Esophagus muscularis mucosa (tissue), 4 donors: ENCODE measurements at places on chromosomes 16 and 17.

DNA sequence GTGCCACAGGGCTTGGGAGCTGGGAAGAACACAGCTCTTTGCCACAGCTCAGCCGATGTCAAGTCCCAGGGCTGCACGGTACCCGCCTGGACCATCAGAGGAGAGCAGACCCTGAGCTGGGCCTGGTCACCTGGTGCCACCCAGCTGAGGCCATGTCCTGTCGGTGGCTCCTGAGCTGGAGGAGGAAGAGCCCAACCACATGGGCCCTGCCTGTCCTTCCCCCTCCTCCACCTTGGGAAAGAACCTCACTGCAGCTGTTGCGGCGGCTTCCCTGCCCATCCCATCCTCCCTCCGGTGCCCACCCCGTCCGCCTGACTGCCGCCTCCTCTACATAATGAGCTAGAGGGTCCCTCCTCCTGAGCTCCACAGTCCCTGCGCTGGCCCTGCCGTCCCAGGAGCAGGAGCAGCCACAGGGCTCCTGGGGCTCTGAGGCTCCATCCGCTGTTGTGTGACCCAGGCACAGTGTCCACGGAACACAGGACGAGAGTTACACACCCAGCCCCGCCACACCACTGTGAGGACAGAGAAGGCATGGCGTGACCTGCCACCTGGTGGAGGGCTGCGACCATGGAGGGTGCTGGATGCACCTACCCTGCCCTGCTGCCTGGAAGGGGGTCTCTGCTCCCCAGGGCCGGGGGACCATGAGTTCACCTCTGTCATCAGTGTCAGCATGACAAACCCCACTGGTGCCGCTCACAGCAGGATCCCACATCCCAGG is 21.4 kb upstream of the CHMP6 start:
- DNase-seq, result no peak

GRCh38 chr16:12009462-12009861 is 32.9 kb downstream of the SNX29 start:
- DNase-seq, result no peak

- DNase-seq, result no peak
These were observed 29.8 kb upstream of the ABCC11 start for GRCh38 chr16:48277158-48277557.

DNA sequence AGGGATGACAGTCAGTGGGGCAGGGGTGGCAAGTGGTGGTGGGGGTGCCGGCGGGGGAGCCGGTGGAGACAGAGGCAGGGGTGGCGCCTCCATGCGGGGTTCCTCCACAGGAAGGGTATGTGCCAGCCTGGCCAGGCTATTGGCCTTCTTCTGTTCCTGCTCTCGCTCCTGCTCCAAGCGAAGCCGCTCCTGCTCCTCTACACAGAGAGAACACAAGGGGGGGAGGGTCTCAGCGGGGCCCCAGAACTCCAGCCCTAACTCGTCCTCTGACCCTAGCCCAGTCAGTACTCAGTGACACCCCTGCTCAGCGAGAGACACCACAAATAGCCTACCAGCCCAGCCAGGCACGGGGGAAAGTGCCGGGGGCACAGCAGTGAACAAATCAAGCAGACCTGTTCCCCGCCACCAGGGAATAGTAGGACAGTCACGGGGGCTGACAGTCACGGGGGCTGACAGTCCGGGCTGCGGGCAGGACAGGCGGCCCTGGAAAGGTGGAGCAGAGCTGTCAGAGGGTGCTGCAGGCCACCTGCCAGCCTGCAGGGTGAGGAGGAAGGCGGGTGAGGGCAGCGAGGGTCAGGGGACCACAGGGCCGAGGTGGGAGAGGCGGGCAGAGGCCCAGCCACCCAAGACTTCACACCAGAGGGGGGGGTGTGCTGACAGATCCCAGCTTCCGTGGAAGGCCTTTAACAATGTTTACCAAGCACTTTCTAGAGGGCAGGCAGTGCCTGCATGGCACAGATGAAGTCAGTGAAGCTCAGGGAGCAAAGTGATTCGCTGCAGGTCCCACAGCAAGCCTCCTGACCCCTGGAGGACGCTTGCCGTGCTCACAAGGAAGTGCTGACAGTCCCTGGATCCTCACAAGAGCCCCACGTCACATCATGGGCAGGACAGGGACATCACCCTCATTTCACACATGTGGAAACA is 5.3 kb downstream of the MNT start:
- no peak for DNase-seq

DNA sequence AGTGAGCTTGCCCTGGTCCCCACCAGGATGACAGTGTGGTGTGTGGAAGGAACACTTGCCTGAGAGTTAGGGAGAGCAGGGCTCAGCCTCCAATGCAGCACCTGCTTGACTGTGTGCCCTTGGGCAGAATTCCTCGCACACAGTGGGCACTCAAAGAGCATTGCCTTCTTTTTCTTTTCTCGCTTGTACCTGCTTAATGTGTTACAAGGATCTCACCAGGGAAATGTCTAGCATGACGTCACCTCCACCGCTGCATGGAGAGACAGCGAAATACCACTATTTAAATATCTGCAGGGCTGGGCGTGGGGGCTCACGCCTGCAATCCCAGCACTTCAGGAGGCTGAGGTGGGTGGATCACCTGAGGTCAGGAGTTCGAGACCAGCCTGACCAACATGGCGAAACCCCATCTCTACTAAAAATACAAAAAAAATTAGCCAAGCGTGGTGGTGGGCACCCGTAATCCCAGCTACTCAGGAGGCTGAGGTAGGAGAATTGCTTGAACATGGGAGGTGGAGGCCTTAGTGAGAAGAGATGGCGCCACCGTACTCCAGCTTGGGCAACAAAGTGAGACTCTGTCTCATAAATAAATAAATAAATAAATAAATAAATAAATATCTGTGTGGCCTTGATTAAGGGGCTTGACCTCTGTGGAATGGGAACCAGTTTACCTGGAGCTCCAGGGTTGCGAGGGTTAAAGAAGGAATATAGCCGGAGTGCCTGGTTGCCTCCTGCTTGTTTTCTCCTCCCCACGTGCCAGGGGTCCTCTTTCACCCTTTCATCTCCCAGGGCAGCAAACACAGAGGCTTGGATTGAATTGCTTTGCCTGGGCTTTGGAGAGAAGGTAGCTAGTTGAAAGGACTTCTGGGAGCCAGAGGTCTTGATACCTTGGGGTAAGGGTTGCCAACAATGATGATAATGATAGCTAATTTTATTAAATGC is 16.3 kb downstream of the SNX29 start:
- DNase-seq, result no peak

DNA sequence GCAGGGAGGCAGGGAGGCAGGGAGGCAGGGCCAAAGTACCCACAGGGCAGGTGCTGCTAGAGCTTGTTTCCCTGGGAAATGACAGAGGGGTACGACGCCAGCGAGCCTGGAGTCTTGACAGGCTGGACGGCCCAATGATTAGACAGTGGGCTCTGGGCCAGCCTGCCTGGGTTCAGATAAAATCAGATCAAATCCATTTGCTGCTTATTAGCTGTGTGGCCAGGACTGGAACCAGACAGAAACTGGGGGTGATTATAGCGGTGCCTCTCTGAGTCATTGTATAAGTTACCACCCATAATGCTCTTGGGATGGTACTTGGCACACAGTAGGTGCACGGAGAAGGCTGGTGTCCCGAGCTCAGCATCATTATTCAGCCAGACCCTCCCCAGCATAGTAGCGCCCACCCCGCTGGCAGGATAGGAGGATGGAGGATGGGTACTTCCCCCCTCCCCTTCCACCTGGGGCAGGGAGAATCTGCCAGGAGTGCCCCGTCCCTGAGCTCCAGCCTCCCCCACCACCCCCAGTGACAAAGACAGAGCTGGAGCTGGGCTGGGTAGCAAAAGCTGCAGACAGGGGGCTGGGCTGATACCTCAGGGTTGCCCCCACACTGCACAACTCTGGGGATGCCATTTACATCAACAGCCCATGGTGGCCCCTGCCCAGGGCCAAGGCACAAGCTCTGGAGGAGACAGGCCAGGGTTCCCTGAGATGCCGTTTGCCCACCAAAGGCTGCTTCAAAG is 77.6 kb upstream of the TNRC6C start:
- no peak for DNase-seq

DNA sequence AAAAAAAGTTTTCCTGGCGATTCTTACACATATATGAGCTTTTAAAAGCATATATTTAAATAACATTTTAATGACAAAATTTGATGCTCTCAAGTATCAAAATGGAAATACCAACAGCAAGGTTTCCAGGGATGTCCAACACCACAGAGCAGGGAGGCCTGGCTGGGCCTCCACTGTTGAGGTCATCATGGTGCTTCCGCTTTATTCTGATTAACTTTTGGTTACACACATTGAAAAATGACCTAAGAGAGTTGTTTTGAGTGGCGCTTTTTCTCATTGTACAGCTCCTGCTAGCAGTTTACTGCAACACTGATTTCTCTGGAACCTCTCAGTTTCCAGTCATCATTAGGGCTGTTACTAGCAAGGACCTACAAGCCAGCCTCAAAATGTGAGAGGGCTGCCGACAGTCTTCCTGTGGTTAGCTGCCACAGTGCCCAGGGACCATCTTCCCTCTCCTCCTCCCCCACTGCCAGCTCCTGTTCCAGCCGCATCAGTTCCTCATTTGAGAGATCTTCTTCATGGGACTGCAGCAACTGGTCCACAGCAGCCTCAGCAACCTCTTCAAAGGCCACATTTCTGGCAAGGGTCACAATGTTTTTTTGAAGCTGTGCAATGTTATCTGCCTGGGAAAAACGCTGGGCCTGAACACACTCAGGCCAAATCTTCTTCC is 21.3 kb downstream of the DEF8 start:
- no peak for DNase-seq

- DNase-seq, result no peak
These were observed 263.8 kb downstream of the CDH11 start for GRCh38 chr16:64858076-64858475.

DNA sequence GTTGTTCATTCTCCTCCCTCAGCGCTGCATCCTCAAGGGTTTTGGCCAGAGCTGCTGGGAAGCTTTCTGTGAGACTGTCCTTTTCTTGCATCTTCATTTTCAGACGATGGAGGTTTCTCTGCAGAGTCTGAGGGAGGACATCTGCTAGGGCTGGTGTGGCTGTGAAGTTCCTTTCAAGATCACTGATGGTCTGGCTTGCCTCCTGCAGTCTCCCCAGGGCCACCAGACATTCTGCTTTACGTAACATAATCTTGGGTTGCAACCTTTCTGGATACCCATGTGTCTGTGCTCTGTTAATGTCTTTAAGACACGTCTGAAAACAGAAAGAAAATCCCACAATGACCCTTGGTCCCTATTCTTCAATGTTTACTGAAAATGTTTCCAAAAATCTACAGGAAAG is 29.0 kb downstream of the SMYD4 start:
- no peak for DNase-seq

DNA sequence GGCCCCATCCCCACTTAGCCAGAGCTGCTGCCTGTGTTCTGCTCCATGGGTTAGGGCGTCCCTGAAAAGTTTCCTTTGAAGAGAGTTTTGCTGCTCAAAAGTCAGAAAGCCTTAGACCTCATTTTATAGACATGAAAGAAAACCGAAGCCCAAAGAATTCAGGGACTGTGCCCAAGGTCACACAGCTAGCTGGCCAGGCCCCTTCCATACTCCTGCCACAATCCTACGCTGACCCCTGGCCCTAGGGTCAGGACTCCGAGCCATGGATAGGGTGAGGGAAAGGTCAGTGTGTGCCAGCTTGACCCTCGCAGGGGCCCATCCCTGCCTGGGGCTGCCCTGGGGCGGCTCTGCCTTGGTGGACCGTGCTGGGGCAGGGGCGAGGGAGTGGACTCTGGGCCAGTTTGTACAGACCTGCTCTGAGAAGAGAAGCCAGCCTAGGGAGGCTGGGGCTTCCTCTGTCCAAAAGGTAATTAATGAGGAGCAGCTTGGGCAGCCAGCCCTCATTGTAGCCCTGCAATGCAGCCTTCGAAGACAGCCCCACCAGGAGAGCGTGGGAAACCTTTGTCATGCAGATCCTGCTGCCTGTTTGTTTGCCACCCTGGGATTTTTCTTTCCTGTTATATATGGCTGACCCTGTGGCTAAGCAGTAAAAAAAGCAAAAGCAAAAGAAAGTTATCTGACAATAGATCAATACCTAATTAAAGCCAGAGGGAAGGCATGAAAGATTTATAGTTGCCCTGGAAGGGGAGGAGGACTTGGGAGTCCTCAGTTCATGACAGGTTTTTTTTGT is 37.4 kb downstream of the RHBDL3 start:
- DNase-seq, result no peak

- no peak for DNase-seq
These were observed 139.5 kb upstream of the PMFBP1 start for GRCh38 chr16:72311426-72311825.

DNA sequence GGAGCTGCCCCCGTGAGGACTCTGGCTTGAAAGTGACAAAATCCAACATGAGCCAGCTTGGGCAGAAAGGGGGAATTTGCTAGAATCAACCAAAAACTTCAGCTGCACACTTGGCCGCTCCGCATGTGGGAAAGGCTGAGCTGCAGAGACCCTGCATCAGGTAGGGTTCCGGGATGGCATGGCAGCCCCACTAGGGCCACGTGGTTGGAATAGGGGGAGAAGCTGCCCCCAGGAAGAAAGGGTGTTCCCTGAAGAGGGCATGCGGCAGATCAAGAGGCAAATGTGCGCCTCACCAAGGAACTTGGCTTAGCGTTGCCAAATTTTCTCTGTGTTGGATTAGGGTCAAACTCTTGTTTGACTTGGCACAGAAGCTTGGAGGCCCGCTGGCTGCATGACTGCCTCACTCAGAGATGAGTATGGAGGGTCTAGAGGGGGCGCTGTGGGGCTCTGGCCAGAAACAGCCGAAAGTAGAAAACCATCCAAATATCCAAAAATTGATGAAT is 29.2 kb upstream of the WFIKKN2 start:
- no peak for DNase-seq

GRCh38 chr16:16096121-16096857 is 127.0 kb downstream of the ABCC6 start:
- DNase-seq, result no peak

DNA sequence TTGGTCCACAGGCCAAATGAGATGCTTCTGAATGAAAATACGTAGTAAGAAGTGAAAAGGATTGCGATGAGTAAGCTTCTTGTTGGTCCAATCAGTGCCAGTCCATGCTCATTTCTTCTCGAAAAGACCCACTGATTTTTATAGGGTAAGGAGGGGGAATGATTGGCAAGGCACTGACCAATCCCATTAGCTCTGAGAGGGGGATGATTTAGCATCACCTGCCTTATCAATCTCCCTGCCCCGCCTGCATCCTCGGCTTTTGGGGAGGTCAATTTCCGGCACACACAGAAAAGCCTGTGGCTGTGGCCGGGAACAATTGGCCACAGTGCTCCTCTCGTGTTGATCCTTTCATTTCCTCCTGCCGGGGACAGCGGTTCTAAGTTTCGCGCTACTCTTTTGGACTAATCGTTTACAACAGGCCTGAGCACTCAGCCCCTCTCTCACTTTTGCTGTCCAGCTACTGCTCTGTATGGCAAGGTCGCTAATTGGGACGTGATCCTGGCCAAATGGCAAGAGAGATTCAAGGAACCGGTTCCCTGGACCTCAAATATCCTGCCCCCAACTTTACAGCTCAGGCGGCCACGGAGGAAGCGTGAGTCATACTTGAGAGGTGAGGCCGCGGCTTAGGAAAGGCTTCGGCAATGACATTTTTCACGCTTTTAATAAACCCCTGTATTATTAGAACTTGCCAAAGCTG is 43.1 kb downstream of the TBX4 start:
- no peak for DNase-seq

DNA sequence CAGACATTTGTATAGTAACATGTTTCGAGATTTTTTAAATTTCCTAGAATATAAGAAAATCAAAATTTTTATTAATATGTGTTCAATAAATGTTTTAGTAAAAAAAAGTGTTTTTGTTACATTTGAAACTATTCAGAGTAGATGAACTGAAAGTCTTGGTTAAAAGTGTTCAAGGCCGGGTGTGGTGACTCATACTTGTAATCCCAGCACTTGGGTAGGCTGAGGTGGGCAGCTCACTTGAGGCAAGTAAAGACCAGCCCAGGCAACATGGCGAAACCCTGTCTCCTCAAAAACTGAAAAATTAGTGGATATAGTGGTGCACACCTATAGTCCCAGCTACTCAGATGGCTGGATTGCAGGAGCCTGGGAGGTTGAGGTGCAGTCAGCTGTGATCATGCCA is 16.8 kb upstream of the PHKG2 start:
- no peak for DNase-seq
